ENCODE measurements at places on chromosomes 7 and 10.

- no peak for DNase-seq
Observed at GRCh38 chr10:69421611-69422308, 5.0 kb upstream of the TACR2 start.

DNA sequence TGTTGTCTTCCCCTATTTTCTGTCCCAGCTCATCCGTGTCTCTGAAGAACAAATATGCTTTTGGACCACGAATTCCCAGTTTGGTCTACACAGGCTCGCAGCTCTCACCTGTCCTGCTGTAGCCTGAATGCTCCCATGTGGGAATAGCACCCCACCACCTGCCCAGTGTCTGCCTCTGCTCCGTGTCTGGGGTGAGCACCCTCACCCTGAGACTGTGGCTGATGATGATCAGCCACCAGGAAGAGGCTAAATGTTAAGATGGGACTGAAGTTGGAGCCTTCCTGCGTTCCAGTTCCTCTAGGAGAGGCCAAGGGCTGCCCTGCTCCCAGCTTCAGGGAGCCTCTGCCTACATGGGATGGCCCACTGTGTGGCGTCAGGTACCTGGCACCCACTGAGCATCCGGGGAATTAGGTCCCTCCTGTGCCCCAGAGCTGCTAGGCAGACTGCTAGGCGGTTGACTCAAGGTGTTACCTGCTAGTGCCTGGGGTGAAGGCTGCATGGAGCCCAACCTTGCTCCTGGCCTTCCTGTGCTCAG, 3.7 kb downstream of the PGAM2 start:
- DNase-seq, result peak; percentile 13

DNA sequence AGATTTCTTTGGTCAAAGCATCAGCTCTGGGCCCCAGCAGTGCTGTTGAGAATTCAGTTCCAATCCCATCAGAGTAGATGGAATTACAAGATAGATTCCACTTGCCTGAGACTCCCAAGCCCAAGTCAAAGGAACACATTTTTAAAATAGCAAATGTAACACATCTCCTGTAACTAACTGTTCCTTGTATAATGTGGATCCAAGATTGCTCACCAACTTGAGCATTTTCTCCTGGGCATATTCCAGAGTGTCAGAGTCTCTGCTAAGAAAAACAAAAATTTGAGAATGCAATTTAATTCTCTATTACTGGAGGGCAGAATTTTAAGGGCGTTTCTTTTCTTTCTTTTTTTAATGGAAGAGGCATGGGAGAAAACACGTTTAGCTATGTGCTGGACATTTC, 136.7 kb downstream of the NEBL start:
- DNase-seq, result no peak

- no peak for DNase-seq
Observed at GRCh38 chr7:95986178-95986764, 213.9 kb downstream of the DYNC1I1 start.

GRCh38 chr7:111103678-111104274, 12.8 kb downstream of the LRRN3 start:
- DNase-seq, result no peak

- no peak for DNase-seq
Observed at GRCh38 chr7:151626422-151627115, 106.9 kb upstream of the RHEB start.

GRCh38 chr7:23696916-23697441, 13.0 kb upstream of the STK31 start:
- DNase-seq, result no peak

GRCh38 chr7:28144266-28144665, 36.3 kb downstream of the JAZF1 start:
- peak; percentile 39 for DNase-seq

GRCh38 chr10:78804411-78805032, 264.2 kb upstream of the ZMIZ1 start:
- DNase-seq, result peak; percentile 45

- no peak for DNase-seq
Observed at GRCh38 chr7:27826357-27826756, 86.4 kb downstream of the TAX1BP1 start.

Measured in right hindlimb (tissue), 1 donor.